Karpas-422 (cell line): ENCODE measurements at places on chromosomes 5 and 9.

DNA sequence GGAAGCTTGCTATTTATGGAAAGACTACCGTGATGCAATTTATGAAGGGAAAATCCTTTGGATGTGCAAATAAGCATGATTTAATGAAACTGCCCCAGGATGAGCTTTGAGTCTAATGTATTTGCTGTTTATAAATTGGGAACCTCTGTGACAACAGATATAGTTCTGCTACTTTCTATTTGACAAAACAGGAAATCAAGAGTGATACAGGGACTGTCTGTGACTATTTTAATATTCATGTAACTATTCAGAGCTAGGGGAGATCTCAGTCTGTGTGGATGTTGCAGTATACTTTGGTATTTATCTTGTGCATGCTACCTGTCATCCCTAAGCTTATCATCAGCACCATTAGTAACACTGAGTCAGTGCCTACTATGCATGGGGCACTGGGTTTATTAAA lies 132.1 kb downstream of the PDZD2 start:
- DNase-seq = no peak

DNA sequence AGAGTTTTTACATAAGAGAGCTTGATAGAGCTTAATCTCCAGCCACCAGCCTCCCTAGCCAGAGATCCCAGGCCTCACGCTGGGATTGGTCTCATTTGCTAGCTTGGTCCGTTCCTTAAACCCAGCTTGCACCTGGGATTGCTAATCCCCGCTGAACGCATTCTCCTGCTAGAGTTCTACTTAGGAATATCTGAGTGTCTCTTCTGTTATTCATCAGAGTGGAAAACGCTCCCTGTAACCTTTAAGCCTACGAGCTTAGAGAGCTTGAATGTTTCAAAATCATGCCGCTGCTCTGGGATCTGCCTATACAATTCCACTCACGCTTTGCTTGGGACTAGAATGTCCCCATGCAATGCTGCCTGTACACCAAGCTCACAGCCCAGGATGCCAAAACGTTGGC lies 201.8 kb downstream of the NSG2 start:
- DNase-seq = no peak

DNA sequence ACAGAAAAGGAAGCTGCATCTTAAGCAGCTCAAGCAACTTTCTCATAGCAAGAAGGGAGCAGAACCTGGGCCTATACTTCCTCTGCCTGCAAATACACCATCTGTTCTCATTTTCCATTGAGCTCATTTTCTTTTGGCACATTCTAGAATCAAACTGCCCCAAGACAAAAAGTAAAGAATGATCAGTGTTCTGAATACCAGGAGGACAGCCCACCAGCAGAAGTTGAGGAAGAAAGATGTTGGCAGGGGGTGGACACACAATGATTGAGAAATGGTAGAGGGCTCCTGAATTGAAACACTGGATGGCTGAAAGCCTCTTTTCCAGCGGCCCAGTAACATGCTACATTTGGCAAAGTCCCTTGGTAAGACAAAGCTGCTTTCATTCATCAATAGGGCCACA lies 171.8 kb downstream of the MED10 start:
- DNase-seq = no peak

GRCh38 chr9:126722252-126722921 lies 82.5 kb upstream of the ZBTB43 start:
- DNase-seq = peak; percentile 91

- DNase-seq = no peak
These were observed 34.3 kb downstream of the TMOD1 start for GRCh38 chr9:97535771-97536170.

DNA sequence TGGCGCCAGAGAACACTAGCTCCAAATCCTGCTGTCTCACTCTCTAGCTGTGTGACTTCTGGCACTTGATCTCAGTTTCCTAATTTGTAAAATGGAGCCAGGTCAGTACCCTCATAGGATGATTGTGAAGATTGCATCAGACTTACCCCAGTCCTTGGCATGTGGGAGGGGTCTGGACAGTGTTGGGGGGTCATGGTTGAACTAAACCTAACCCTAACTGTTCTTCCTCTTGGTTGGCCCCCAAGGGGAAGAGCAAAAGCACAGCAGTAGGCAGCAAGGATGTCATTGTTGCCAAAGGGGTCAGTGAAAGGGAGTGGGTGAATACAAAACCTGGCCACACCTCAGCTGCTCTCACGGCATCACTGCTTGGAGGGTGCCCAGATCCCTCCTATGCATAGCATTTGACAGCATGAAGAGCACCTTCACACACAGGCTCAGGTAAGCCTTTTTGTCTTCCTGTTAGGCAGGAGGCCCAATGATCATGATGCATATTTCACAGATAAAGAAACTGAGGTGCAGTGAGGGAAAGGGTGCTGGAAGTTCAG lies 15.7 kb upstream of the CXCL14 start:
- no peak for DNase-seq

DNA sequence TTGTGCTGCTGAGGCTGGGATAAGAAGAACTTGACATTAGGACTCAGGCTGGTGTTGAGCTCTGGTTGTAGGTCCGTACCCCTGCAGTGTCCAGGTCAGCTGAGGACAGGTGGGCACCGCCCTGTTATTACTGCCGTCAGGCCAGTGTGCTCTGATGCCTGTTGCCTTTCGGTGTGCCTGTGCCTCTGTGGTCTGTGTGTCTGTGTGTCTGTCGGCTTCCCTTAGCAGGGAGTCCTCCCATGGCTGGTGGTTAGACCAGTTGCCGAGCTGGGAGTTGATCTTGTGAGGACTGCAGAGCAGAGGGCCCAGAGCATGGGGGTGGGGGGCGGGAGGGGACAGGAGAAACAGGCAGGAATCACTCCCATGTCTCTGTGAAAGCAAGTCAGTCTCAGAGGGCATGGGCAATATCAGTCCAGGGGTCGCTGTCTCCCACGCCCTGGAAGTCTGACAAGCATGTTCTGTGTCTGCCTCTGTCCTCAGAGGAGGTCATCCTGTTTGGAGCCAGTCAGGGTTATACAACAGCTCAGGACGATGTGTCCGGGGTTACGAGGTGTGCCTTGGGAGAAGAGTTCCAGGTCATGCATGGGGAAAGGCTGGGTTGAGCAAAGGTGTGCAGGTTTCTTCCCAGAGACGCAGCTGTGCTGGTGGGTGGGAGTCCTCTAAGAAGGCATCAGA lies 67.3 kb upstream of the GARNL3 start:
- no peak for DNase-seq

- peak; percentile 79 for DNase-seq
These were observed 963 bp upstream of the CAST start for GRCh38 chr5:96660971-96661854.

DNA sequence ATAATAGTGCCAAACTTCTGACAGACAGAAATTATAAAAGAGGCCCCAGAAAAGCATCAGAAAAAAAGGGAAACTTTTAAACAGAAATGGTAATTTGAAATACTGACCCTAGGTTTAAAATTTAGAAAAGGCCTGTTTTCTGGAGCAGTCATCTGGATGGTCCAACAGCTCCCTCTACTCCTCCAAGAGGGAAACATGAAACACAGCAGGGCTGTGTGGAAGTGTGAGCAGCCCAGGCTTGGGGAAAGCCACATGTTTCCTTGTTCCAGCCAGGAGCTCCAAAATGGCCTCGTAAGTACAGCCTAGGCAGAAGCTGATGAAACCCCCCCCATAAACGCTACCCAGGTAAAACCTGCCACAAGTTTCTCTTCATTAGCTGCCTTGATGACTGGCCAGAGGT lies 499.3 kb upstream of the ADAMTS16 start:
- no peak for DNase-seq

DNA sequence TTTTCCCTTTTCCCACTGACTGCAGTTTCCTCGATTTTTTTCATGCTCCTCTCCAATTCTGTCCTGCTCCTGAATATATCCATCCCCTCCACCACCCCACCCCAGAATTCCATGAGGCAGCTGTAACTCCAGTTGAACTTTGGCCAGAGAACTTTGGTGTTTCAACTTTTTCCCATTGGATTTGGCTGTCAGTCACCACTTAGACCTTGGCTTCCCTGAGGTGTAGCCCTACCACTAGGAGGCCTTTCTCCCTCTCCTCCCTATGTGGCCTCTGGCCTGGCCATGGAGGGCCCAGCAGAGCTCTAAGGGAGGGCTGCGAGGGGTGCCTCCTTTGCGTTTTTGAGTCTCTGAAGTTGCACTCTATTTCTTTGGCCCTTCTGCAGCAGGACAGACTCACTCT lies 261.3 kb downstream of the PIK3R1 start:
- DNase-seq = no peak

DNA sequence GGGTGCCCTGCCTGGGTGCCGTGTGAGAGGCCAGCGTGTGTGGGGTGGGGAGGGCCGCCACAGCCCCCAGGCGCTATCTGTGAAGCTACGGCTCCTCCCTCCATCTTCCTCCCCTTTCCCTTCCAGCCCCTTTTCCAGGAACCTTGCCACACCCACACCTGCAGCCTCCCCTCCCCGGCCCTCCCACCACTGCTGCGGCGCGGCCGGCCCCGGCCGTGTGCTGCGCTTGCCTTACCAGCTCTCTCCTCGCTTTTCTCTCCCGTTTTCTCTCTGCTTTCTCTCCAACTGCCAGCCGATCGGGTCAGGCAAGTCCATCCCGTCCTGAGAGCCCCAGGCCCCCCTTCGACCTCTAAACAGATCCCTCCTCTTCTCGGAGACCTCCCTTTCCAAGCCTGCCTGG lies 21.4 kb downstream of the GOLGA2 start:
- DNase-seq = no peak

DNA sequence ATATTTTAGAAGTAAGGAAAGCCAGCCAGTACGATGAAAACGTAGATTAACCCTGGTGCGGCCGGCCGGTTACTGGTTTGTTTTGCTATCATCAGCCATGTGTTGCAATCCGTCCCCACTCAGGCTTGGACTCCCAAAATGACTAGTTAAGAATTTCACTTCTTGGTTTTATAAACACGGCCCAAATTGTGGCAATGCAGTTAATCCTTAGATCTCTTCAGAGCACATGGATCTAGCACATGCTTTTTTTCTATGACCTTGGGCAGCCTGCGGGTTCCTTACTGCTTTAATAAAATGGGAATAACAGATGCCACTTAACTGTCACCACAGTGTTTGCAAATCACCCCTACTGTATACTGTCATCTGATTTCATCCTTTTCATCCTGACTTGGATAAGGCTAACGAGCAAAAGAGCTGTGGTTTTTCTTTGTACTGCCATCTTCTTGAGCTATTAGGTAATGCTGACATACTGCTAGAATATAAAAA lies 1.5 kb downstream of the NDFIP1 start:
- peak; percentile 57 for DNase-seq

- DNase-seq = peak; percentile 74
These were observed 117.0 kb upstream of the GNA14 start for GRCh38 chr9:77764894-77765780.

DNA sequence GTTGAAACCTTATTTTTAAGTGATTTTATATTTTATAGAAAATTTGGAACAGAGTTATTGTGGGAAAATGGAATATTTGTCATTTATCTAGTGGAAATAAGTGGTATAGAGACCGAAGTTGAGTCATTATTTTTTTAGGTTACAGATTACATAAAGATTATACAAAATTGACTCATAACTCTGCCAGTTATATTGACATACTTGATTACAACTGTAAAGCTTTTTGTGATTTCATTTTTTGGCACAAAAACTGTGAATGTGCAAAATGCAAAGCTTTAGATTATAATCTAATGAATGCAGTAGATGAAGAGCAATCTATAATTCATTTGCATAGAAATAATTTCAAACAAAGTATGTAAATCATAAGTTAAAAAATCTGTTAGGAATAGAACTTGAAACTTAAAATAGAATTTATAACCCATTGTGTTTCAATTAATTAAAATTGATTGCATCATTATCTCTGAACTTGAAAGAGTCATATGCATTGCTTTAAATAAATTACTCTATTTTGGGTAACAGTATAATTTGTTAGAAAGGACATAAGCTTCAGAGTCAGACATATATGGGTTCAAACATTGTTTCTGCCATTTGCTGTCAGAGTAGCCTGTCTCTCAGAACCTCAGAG lies 280.4 kb downstream of the FER start:
- no peak for DNase-seq

GRCh38 chr5:58459146-58460001 lies 512 bp downstream of the PLK2 start:
- no peak for DNase-seq

DNA sequence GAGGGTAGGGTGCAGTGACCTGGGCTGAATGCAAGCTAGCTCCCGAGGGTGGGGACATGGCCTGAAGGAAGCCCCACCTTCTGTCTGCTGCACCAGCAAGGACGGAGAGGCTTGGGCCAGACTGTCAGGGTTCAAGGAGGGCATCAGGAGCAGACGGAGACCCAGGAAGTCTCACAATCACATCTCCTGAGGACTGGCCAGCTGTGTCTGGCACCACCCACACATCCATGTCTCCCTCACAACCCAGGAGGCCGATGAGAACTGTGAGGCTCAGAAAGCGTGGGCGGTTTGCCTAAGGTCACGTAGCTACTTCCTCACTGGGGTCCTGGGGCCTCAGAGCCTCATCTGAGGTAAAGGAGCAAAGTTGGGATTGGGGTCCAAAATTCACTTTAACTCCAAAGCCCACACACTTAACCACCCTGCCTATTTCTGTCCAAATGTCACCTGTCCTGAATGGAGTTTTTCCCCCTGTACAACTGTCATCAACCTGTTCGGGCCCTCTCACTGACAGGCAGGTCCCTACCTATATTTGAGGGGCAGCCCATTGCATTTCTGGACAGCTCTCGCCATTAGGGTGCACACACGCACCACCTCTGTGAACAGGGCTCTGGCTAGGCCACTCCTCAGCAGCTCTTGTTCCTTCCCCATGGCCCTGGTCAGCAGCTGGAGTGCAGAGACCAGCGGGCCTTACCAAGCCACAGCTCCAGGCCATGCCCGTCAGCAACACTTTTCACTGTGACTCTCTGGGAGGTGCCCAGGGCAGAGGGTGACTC lies 3.4 kb downstream of the IL13 start:
- DNase-seq = no peak

GRCh38 chr9:114216081-114216480 lies 60.7 kb downstream of the COL27A1 start:
- no peak for DNase-seq

DNA sequence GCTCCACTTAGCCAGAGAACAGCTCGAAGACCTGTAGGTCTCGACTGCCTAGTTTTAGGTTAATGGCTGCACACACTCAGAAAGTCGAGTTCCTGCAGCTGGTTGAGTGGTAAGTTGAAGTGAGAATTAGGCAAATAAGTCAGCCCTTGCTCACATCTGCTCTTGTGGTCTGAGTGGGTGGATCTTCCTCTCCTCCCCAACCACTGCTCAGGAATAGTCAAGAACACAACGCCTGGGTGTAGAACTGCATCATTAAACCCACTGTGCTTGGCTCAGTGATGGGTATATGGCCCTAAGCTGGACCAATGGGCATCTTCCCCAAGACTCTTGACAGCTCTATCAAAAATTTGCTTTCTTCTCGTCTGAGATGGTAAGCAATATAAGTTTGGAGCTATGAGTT lies 20.9 kb upstream of the ADAM19 start:
- DNase-seq = peak; percentile 85

GRCh38 chr5:72630721-72631120 lies 123.5 kb upstream of the ZNF366 start:
- no peak for DNase-seq
